ENCODE measurements at places on chromosomes 16 and 17. TPM values are rescaled to one million over a fixed set of nuclear protein-coding genes. Genes with fewer than 3 reads are reported as not detected.

NPIPA2 gene
- 0.75 TPM for total RNA-seq

SP6 gene
- 0.09 TPM for total RNA-seq

DNA sequence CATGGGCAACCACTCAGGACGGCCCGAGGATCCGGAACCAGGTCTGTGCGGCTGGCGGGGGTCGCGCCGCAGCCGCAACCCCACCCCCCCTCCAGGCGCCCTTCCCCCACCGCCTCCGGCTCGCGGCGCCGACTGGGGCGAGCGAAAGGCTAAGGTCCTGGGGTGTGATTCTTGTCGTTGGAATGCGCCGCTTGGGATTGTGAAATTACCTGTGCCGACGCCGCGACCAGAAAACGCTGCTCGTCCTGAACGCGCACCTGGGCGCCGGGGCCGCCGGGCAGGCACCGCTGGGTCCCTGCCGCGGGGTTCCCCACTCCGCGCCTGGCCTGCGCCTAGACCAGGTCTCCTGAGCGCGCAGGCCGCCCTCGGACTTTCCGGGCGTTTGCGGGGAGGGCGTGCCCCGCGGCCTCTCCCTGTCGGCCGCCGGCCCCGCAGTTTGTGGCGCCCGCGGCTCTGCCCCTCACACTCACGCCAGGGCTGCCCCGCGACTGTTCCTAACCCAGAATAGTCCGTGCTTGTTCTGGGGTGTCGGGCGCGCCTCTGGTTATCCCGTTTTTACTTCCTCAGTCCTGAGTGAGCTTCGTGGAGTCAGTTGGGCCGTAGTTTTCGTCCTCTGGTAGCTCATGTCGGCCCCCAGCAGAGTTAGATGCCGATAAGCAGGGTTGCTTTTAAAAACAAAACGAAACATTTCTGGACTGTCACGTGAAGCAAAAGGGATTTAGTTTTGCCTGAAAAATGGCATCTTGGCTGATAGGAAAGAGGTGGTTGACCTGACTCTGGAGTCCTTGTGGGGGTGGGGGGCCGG, 147.2 kb downstream of the SPECC1 start:
- peak; percentile 54 for DNase-seq
- H3K36me3 ChIP-seq = no peaks in the 10 kb centered on the region
- H3K27me3 ChIP-seq = peaks cover 3% of the 10 kb centered on the region

DNA sequence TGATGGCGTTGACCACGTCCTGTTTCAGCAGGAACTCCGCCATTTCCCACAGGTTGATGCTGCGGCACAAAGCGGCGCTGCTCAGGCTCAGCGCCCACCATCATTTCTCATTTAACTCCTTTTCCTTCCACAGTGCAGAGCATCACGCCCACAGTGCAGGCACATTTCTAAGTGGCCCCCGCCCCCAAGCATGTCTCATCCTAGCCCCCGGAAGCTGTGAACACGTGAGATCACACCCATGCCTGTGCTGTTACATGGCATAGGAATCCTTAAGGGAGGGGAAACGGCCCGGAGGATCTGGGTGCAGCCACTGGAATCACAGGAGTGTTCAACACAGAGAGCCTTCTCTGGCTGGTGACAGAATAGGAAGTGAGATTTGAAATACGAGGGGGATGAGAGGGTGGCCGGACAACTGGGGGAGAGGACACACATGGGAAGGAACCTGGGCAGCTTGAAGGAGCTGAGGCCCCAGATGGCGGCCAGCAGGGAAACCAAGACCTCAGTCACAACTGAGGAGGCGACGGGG, 4.7 kb downstream of the NAGPA start:
- H3K4me1 ChIP-seq = peaks cover 15% of the 10 kb centered on the region
- no peak overlapping the region for H3K4me3 ChIP-seq
- no peak overlapping the region for H3K27ac ChIP-seq
- H3K36me3 ChIP-seq = no peaks in the 10 kb centered on the region

- H3K36me3 ChIP-seq = no peaks in the 10 kb centered on the region
- no peaks in the 10 kb centered on the region for H3K27me3 ChIP-seq
- H3K27ac ChIP-seq = peak overlapping the region; percentile 88
- H3K4me1 ChIP-seq = peaks cover 28% of the 10 kb centered on the region
- peak overlapping the region; percentile 38 for H3K4me3 ChIP-seq
Observed at GRCh38 chr16:3696425-3697218, 20.7 kb downstream of the TRAP1 start.

- DNase-seq = no peak
- no peak overlapping the region for H3K27ac ChIP-seq
- H3K4me1 ChIP-seq = no peaks in the 10 kb centered on the region
- no peak overlapping the region for H3K4me3 ChIP-seq
Observed at GRCh38 chr16:86925067-86925791, 346.9 kb downstream of the FOXL1 start.

- H3K27ac ChIP-seq = peak overlapping the region; percentile 40
- no peak for DNase-seq
Observed at GRCh38 chr16:81633680-81634379, 145.3 kb upstream of the PLCG2 start.

DNA sequence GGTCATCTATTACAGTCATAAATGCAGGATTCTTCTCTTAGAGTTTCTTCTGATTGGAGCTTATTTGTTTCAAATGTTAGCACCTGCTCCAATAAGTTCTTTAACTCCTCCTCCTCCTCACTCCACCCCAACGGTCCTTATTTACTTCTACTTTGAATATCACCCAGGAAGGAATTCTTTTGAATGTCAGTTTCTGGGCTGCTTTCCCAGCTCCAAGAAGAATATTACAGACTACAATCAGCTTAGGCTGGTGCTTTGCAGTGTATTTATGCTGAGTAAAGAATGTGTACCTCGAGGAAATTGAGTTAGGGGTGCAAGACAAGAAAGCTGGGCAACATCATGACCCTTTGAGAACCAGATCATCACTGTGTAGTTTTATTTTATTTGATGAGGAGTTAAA, 30.8 kb downstream of the MAP3K3 start:
- H3K27me3 ChIP-seq = no peaks in the 10 kb centered on the region
- H3K27ac ChIP-seq = no peak overlapping the region
- H3K36me3 ChIP-seq = peaks cover 22% of the 10 kb centered on the region
- DNase-seq = no peak
- no peaks in the 10 kb centered on the region for H3K4me1 ChIP-seq

ABCA8 gene
- total RNA-seq = 11.4 TPM
